Activated T-helper 1 cell treated with anti-CD3 and anti-CD28 coated beads, Interleukin-12 subunit alpha, Interleukin-12 subunit beta, Interleukin-2, Interleukin-4 antibody, amounts not matched to agents 30 ng/mL and 10 ng/mL and 1 ng/mL, durations not matched to agents 14 hours and 24 hours and 36 hours (primary cell): ENCODE measurements at places on chromosomes 2 and 18.

DNA sequence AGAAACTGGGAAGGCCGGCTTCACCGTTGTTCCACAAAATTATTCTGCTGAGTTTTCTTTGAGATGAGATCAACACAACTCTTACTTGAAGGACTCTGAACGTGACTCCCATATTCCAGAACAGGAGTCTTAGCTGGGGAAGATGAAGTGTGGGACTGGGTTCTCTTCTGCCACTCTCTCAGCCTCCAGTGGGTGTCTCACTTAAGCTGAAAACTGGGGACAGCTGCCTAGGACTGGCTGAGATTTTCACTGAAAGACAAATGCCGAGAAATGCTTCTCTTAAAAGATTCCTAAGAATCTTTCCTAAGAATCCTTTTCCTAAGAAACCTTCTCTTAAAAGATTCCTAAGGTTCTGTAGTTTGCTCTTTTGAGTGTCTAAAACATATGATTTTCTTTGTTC lies 156.6 kb upstream of the LHCGR start:
- no peaks in the 10 kb centered on the region for H3K27me3 ChIP-seq
- no peaks in the 10 kb centered on the region for H3K4me1 ChIP-seq
- no peaks in the 10 kb centered on the region for H3K36me3 ChIP-seq
- no peak for DNase-seq

DNA sequence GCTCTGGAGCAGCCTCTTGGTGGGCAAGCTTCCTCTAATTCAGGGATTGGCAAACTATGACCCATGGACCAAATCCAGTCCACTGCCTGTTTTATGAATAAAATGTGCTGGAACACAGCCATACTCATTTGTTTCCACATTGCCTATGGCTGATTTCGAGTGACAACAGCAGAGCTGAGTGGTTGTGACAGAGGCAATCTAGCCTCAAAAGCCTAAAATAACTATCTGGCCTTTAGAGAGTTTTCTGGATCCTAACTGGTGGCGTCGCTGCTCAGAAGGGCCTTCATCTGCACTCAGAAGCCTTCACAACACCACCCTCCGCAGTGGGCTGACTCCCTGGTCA lies 147.1 kb downstream of the CCBE1 start:
- DNase-seq: no peak
- no peaks in the 10 kb centered on the region for H3K27me3 ChIP-seq
- no peak overlapping the region for H3K27ac ChIP-seq
- no peaks in the 10 kb centered on the region for H3K36me3 ChIP-seq
- no peaks in the 10 kb centered on the region for H3K4me1 ChIP-seq
- no peak overlapping the region for H3K4me3 ChIP-seq

DNA sequence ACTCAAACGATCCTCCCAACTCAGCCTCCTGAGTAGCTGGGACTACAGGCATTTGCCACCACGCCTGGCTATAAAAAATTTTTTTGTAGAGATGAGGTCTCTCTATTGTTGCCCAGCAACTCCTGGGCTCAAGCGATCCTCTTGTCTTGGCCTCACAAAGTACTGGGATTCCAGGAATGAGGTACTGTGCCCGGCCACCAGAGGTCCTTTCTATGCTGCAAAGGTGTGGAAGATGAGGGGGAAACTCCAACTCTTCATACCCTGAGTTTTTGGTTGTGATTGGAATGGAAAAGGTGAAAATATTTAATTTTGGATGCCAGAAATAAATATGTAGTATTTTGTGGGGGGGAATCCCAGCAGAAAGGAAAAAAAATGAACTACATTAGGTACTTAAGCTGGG lies 36.0 kb downstream of the MRPL33 start:
- peaks cover 2% of the 10 kb centered on the region for H3K27me3 ChIP-seq
- H3K27ac ChIP-seq: no peak overlapping the region
- H3K36me3 ChIP-seq: no peaks in the 10 kb centered on the region
- H3K4me1 ChIP-seq: peaks cover 8% of the 10 kb centered on the region
- no peak overlapping the region for H3K4me3 ChIP-seq
- no peak for DNase-seq

DNA sequence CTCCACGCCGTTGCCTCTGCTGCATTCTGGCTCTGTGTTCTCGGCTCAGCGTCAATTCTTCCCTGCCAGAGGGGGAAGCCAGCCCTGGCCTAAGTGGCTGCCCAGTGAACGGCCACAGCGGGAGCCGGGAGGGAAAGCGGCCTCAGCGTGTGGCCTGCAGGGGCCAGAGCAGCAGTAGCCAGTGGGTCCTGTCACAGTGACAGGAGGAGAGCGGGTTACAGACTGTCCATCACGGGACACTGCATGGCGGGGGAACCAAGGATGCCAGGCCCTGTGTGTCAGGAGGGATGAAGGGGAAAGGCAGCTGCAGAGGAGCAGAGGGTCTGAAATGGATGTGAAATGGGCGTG lies 39.7 kb downstream of the PDIA6 start:
- no peak for DNase-seq
- no peaks in the 10 kb centered on the region for H3K27me3 ChIP-seq
- no peak overlapping the region for H3K4me3 ChIP-seq
- H3K4me1 ChIP-seq: no peaks in the 10 kb centered on the region
- H3K27ac ChIP-seq: no peak overlapping the region
- H3K36me3 ChIP-seq: no peaks in the 10 kb centered on the region

DNA sequence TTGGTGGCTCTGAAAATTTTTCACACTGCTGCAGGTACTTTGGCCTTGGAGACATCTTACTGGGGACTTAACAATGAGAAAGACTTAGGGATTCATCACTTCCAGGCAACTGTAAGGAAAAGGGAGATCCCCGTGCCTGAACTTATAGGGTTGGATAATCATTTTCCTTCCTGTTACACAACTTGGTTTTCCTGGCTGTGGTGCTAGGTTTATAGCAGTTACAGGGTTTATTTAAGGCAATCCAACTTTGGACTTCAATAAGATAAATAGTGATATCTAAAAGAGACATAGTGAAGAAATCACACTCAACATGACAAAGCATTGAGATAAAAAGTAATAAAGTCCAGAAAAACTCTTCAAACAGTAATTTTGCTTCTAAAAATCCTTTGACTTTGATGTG lies 70.2 kb upstream of the RAPH1 start:
- DNase-seq: no peak
- H3K36me3 ChIP-seq: no peaks in the 10 kb centered on the region
- H3K27ac ChIP-seq: no peak overlapping the region

DNA sequence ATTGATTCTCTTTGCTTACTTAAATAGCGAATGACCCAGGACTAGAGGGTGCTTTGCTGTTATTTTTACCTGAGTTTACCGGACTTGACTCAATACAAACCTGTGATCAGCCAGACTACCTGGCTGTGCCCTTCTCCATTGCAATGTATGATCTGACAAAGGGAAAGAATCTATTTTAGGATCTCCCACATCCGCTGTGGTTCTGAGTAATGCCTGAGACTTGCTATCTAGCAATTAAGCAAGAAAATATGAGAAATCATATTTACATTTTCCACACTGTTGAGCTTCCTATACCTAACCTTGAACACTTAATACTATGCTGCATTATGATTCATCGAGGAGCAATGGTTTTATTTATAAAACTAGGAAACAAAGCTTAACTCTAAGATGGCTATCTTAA lies 215.2 kb downstream of the RAD51AP2 start:
- H3K36me3 ChIP-seq: no peaks in the 10 kb centered on the region
- H3K27ac ChIP-seq: no peak overlapping the region
- no peak for DNase-seq
- peaks cover 2% of the 10 kb centered on the region for H3K27me3 ChIP-seq
- H3K4me1 ChIP-seq: no peaks in the 10 kb centered on the region

GRCh38 chr2:24009680-24010476 lies at the start of gene MFSD2B:
Gene MFSD2B, plus strand, starts transcription at chr2:24010085. Its CDS starts 12 bp downstream, at chr2:24010097.
- peaks cover 46% of the 10 kb centered on the region for H3K27me3 ChIP-seq
- no peak within 1 kb of the TSS for H3K27ac ChIP-seq
- peaks cover 5% of the 10 kb centered on the region for H3K4me1 ChIP-seq
- no peaks in the 10 kb centered on the region for H3K36me3 ChIP-seq

DNA sequence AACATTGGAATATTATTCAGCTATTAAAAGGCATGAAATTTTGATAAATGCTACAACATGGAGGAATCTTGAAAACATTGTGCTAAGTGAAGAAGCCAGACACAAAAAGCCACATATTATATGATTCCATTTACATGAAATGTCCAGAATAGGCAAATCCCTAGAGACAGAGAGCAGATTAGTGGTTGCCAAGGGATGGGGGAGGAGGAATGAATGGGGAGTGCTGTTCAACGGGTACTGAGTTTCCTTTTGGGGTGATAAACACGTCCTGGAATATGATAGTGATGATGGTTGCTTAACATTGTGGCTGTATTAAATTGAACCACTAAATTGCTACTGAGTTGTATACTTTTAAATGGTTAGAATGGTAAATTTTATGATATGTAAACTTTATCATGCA lies 8.9 kb upstream of the TWSG1 start:
- no peak overlapping the region for H3K27ac ChIP-seq
- peaks cover 24% of the 10 kb centered on the region for H3K27me3 ChIP-seq
- DNase-seq: no peak
- H3K4me3 ChIP-seq: no peak overlapping the region
- H3K36me3 ChIP-seq: no peaks in the 10 kb centered on the region
- H3K4me1 ChIP-seq: no peaks in the 10 kb centered on the region

GRCh38 chr2:84875213-84875560 lies 5.7 kb downstream of the TRABD2A start:
- no peak for DNase-seq
- H3K4me3 ChIP-seq: peak overlapping the region; percentile 67
- peaks cover 71% of the 10 kb centered on the region for H3K4me1 ChIP-seq
- peaks cover 41% of the 10 kb centered on the region for H3K36me3 ChIP-seq
- no peaks in the 10 kb centered on the region for H3K27me3 ChIP-seq

DNA sequence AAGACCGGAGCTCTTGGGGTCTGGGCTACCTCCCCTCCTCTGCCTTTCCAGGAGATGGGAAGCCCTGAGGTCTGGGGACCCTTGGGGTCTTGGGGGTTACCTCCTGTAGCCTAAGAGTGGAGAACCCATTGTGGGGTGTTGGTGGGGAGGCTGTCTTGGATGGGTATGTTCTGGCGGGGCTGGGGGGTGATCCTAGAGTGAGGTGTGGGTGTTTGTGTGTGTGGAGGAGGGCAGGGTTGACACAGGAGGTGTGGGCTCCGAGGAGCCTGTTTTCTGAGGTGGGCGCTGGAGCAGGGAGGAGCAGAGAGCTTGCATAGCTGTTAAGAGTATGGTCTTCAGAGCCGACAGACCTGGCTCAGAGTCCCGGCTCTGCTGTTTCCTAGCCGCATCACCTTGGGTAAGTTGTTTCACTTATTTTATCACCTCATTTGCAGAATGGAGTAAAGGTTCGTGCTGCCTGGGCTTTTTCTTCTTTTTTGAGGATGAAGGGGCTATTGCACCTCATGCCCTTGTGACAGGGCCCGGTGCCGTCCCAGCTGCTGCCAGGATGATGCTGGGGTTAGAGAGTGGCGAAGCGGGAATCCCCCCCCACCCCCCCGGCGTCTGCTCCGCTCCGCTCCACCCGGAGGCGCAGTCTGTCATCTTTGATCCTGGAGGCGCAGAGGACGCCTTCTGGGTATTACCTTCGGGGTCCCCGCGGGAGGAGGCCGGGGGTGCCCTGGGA lies 17.2 kb downstream of the TET3 start:
- H3K27me3 ChIP-seq: peaks cover 2% of the 10 kb centered on the region
- H3K36me3 ChIP-seq: peaks cover 11% of the 10 kb centered on the region
- peaks cover 77% of the 10 kb centered on the region for H3K4me1 ChIP-seq
- DNase-seq: no peak
- peak overlapping the region; percentile 15 for H3K27ac ChIP-seq
- H3K4me3 ChIP-seq: peak overlapping the region; percentile 68

GRCh38 chr2:236632295-236633218 lies 62.9 kb downstream of the ACKR3 start:
- H3K4me3 ChIP-seq: no peak overlapping the region
- H3K4me1 ChIP-seq: no peaks in the 10 kb centered on the region
- H3K36me3 ChIP-seq: no peaks in the 10 kb centered on the region
- H3K27me3 ChIP-seq: peaks cover 5% of the 10 kb centered on the region
- H3K27ac ChIP-seq: no peak overlapping the region

- no peak overlapping the region for H3K4me3 ChIP-seq
- DNase-seq: no peak
- no peak overlapping the region for H3K27ac ChIP-seq
- H3K27me3 ChIP-seq: no peaks in the 10 kb centered on the region
- H3K4me1 ChIP-seq: no peaks in the 10 kb centered on the region
- no peaks in the 10 kb centered on the region for H3K36me3 ChIP-seq
Observed at GRCh38 chr18:4134700-4135099, 320.4 kb downstream of the DLGAP1 start.

DNA sequence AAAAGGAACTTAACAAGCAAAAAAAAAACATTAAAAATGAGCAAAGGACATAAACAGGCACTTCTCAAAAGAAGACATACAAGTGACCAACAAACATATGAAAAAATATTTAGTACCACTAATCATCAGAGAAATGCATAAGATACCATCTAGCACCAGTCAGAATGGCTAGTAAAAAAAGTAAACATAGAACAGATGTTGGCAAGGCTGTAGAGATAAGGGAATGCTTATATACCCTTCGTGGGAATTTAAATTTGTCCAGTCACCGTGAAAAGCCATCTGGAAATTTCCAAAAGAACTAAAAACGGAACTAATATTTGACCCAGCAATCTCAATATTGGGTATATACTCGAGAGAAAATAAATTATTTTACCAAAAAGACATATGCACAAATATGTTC lies 1751.3 kb upstream of the LRRTM1 start:
- no peak for DNase-seq
- no peak overlapping the region for H3K27ac ChIP-seq
- H3K27me3 ChIP-seq: no peaks in the 10 kb centered on the region
- H3K36me3 ChIP-seq: no peaks in the 10 kb centered on the region
- H3K4me3 ChIP-seq: no peak overlapping the region

DNA sequence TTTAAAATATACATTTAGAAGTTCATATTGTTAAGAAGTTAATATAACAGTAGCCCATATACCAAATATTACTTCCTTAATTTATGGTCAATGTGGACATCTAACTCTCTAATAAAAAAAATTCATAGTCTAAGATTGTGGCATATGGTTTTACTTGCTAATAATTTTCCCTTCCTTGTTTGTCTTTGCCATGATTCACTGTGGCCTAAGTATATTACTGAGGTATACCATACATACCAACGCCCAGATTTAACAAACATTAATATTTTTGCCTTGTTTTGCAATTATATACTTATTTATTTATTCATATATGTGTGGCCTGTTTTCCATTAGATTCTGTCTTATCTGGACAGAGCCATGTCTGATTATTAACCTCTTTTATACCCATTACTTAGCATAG lies 54.6 kb upstream of the CCDC150 start:
- no peak overlapping the region for H3K27ac ChIP-seq
- DNase-seq: no peak
- no peaks in the 10 kb centered on the region for H3K36me3 ChIP-seq
- peaks cover 18% of the 10 kb centered on the region for H3K27me3 ChIP-seq

DNA sequence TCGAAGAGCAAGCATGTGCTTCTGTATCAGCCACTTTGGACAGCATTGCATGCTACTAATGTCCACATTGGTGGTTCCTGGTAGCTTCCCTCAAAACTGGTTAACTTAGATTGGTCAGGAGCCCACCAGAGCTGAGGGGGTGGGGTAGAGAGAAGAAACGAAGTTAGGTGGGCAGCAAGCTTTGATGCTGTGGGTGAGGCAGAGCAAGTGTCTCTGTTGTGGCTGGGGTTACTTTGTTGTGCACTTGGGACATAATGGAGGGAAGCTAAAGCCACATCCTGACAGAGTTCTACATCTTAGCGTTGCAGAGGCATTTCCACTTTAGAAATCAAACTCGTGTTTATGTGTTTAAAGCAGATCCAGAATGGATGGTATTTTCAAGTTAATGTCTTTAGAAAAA lies 82.7 kb downstream of the FAM168B start:
- no peak overlapping the region for H3K4me3 ChIP-seq
- H3K27ac ChIP-seq: no peak overlapping the region
